ENCODE measurements at places on chromosomes 11 and 22.

GRCh38 chr11:131713529-131714134, 343.2 kb downstream of the NTM start:
- DNase-seq: no peak

DNA sequence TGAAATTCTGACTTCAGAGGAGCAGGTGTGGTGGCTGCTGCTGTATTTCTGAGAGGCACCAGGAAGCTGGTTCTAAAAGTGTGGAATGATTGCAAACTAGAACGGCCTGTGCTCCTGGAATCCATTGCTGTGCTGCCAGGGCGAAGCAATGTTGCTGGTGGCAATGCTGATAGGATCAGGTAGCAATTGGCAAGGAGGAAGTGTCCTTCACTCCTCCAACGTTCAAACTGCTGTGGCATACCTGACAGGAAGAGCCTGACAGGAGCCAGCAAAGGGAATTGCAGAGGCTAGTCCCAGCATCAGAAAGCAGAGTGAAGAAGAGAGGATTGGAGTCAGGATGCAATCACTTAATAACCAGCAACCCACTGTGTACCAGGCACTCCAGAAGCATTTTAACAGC, 118.2 kb downstream of the FAR1 start:
- no peak for DNase-seq

- no peak for DNase-seq
Observed at GRCh38 chr11:11731311-11732083, 109.7 kb upstream of the GALNT18 start.

DNA sequence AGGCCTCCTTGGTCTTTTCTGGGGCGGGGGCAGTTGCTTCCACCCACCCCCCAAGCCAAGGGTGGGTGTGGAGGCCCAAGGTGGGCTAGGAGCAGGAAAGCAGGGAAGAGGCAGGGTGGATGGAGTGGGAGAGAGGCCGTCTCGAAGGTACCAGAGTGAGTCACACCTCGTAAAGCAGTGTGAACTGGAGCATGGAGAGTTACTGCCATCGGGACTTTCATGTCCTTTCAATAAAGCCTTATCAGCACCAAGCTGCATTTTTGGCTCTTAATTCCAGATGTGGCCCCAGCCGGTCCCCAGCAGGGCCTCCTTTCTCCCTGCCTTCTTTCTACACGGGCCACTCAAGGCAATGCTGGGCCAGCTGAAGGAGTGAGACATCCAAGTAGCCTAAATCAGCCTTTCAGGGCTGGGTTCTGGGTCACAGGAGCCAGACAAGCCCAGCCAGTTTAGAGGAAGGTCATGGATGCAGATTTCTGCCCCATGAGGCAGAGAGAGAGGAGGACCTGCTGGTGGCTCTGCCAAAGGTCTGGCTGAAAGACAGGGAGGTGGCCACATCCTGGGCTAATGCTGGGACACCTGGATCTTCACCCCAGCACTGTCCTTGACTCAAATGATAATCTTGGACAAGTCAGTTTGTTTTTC, 59.0 kb upstream of the CD82 start:
- no peak for DNase-seq

- no peak for DNase-seq
Observed at GRCh38 chr11:116336540-116336939, 436.2 kb downstream of the BUD13 start.

DNA sequence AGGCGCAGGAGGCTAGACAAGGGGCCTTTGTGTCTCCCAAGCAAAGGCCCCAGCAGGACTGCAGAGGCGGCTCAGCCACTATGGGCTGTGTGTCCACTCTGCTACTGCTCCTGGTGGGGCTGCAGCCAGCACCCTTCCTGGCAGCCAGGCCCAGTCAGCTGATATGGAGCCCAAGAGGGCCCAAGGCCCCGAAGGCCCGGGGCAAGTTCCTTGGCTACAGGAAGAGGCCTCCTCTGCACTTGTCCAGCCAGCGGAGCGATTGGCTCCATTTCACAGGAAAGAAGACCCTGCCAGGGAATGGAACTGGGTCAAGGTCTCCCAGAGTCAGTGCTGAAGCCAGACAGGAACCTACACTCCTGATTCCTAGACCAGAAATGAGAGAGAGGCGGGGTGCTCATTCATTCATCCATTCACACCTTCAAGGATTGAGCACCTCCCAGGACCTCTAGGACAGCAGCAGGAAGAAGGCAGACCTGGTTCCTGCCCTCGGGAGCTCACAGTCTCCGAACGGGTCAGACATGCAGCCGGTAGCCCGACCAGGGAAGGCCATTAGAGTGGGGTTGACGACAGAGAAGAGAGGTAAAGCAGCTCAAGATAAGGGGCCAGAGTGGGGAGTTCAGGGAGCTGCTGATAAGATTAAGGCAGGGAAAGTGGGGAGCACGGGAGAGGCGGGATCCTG, 811 bp upstream of the P2RY2 start:
- DNase-seq: no peak

DNA sequence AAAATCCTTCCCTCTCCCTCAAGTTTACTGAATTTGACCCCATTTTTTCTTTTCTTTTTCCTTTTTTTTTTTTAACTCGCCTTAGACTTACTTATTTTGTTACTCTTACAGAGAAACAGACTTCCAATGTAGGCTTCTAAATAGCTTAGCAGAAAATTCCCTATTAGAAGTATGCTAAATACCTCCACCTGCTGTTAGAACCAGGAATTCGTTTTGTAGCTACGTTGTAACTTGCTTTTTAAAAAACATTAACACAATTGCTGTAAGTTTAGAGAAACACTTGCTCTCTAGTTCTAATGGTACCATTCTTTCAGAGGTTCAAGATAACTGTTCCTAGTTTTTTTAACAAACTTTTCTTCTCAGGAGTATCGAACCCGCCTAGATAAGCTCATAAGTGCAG, 324.2 kb downstream of the DCDC1 start:
- no peak for DNase-seq

DNA sequence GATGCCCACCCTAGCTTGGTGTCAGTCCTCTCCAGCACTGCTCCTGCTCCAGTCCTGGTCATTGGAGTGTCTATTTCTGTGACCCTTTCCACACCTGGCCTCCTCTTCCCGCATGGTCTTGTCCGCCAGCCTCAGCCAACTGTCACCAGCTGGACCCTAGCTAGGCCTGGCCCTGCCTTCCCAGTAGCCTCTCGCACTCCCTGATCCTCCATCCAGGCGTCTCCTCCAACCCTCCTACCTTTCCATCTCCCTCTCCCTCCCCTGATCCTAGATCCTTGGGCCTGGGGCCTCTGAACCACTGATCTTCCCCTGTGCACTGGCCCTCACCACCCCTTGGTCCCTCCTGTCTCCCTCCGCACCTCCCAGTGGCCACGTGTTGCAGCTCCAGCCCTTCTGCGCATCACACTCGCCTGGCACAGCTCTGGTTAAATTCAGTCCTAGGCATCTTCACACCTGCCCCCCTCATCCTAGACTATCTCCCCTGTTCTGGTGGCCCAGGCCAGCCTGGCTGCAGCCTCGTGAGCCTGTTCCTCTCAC, 9.9 kb downstream of the SYNGR1 start:
- DNase-seq: no peak

GRCh38 chr11:119320240-119320775, 3.4 kb upstream of the MCAM start:
- no peak for DNase-seq

DNA sequence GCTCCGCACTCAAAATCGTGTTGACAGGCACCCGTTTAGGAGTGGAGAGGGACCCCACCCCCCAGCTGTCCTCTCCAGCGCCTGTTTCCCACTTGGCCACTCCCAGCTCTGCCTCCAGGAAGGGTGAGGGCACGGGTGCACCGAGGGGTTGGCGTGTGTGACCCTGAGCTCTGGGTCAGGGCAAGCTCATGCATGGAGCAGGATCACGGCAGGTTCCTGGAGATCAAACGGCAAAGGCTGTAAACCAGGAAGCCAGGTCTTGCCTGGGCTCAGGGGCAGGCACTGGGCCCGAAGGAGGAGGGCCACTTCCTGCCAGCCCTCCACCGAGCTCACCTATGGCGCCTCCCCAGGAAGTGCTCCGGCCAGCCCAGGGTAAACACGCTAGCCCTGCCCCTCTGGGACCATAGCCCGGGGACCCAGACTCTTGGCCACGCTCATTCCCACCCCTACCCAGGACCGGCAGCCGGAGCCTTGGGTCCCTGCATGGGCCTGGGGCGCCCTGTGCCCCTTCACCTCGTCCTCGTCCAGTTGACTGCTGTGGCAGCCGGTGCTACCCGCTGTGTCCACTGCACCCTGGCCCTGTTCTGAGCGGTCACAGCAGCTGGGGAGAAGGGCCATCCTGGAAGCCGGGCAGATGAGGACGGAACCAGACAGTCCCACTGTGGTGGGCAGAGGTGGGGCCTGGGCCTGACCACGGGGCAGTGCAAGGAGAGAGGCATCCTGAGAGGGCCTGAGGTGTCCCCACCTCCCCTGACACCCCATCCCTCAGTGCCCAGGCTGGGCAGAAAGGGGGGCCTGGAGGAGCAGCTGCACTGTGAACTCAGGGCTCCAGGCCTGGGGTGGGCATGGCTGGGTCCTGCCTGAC, 1.0 kb upstream of the EPS8L2 start:
- DNase-seq: no peak

DNA sequence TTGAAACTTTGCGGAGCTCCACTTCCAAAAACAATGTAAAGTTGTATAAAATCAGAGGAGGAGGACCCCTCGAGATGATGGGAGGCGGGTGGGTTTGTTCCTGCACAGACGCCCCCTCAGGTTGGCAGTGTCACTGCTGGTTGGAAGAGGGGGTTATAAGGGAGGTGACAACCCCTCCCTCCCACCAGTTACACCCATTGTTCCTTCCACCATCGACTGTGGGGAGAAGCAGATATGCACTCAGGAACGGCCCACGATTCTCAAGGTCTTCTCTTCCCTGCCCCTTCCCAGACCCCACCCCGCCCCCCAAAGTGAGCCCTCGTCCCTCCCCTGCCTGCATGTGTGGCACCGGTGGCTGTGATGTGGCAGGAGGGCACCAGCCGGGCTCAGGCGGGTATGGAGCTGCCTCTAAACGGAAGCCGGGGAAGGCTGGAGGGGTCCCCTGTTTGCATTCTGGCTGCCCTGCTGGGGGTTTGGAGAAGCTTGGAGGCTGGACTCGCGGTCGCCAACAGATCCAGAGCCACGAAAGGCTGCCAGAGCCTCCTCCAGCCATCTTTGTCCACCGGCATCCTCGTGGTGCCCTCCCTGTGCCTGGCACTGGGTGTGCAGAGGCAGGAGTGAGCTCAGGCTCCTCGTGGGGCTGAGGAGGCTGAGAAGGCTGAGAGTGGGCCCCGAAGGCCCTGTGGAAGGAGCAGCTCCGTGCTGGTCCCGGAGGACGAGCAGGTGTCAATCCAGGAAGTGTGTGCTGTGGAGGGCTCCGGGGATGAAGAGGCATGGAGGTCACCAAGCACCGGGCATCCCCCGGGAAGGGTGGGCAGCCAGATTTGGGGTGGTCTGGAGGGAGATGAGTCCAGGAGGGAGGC, 778 bp downstream of the KDELR3 start:
- DNase-seq: no peak

- no peak for DNase-seq
Observed at GRCh38 chr22:31533374-31533773, 37.0 kb downstream of the SFI1 start.

DNA sequence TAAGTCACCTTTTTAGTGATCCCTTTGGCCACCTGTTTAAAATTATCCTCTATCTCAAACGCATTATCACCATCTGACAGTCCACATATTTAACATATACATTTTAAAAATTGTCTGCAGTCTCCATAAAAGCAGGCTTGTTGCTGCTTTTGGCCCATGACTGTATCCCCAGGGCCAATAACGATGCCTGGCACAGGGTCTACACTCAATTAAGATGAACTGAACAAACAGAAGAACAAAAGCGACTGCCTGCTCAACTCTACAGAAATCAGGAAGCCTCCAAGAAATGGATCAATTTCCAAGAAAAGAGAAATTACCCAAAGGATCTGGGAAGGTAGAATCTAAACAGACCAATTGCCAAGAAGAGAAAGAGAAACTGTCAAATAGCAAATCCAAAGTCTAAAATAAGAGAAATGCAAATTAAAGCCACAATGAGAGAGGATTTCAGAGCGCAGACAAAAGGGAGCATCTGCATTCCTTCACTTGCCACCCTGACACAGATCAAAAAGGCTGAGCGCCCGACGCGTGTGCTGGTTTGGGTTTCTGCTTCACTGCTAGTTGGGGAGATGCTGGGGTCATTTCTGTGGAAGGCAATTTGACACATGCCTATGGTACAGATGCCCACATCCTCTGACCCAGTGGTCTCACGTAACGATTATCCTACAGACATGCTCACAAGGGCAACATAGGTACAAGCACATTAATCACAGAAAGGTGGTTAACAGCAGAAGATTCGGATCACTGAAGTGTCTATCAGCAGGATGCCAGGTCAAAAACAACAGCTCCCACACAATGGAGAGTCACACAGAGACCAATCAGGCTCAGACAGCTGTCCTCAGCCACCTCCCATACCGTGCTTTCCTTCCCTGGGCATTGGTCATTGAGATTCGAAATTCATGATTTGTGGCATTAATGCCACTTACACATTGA, 55.9 kb downstream of the SHISAL1 start:
- no peak for DNase-seq

DNA sequence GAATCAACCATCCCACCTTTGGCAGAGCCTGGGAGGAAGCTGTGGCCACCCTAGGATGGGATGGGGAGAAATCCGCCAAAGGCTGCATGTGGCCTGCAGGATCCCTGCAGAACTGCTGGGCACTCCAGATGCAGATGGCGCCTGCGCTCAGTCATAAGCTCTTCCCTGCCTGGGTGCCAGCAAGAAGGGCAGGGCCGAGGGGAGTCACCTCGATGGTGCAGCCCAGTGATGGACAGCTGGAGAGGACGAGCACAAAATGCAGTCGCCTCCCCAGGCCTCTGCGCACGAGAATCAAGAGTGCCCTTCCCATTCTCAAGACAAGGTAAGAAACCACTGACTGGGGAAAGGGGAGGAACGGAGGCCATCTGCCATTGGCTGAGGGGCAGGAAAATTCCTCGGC, 693.6 kb downstream of the TBC1D22A start:
- DNase-seq: no peak

DNA sequence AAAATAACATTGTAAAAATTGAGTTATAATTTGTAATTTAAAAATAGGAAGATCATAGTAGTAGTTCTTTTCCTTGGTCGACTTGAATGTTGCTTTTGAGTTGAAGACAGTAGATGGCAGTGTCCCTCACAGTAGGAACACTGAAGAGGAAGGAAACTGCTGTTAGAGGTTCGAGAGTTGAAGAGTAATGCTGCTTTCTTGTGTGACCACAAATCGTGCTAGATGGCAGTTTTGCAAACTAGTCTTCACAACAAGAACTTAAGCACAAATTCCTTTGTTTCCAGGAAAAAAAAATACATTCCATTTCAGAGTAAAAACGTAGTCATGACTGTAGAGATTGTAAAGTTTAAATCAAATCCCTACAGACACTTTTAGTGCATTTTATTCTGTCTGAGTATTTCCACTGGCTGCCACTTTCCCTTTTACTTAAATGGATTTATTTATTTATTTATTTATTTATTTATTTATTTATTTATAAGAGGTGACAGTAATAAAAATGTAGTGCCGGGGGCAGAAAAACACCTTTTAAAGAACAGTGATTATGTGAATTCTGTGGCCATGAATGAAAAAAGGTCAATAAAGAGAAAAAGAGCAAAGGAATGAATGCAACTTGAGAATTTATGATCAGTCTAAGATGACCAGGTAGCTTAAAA, 54.6 kb downstream of the SPECC1L start:
- no peak for DNase-seq
